Naive thymus-derived CD4-positive, alpha-beta T cell (primary cell): ENCODE measurements at places on chromosomes 3 and 15.

- no peak for DNase-seq
Measured at GRCh38 chr15:45285413-45285812, 33.4 kb downstream of the SLC28A2 start.

GRCh38 chr3:41318520-41318919 is 119.2 kb downstream of the CTNNB1 start:
- no peak for DNase-seq

DNA sequence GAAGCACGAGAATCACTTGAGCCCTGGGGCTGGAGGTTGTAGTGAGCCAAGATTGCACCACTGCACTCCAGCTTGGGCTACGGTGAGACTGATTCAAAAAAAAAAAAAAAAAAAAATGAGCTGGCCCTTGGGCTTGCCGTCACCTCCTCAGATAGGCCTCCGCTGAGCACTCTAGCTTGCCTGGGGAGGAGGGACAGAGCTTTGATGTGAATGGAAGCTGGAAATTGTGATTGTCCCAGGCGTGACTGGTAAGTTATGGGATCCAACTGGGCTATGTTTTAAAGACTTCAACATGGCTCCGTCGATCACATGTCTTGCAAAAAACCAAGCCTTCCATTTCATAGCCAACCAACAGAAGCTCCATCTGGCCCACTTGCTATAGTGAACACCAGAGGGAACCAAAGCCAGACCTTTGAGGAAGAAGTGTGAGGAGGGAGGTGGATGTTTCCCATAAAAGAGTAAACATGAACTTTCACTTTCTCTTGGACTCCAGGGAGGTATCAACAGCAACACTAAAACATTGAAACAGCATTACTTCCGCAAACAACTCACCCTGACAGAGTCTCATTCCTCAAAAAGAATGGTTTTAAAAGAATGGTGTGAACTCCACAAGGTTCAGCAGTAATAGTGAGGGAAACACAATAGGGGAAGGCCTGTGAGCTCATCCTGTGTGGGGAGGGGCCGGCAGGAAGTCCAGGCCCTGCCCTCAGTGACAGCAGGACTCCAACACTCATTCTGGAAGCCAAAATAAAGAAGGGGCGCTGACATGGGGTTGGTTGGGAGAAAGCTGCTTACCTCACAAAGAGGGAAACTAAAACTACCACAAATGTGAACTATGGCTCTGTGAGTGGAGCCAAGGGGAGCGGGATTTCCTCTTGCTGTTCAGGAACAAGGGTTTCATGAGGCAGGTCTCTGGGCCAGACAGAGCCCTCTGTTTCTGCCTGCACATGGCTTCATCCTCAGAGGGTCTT is 59.2 kb upstream of the IL12A start:
- no peak for DNase-seq

- DNase-seq = no peak
Measured at GRCh38 chr15:65653341-65653740, 31.6 kb downstream of the SLC24A1 start.

DNA sequence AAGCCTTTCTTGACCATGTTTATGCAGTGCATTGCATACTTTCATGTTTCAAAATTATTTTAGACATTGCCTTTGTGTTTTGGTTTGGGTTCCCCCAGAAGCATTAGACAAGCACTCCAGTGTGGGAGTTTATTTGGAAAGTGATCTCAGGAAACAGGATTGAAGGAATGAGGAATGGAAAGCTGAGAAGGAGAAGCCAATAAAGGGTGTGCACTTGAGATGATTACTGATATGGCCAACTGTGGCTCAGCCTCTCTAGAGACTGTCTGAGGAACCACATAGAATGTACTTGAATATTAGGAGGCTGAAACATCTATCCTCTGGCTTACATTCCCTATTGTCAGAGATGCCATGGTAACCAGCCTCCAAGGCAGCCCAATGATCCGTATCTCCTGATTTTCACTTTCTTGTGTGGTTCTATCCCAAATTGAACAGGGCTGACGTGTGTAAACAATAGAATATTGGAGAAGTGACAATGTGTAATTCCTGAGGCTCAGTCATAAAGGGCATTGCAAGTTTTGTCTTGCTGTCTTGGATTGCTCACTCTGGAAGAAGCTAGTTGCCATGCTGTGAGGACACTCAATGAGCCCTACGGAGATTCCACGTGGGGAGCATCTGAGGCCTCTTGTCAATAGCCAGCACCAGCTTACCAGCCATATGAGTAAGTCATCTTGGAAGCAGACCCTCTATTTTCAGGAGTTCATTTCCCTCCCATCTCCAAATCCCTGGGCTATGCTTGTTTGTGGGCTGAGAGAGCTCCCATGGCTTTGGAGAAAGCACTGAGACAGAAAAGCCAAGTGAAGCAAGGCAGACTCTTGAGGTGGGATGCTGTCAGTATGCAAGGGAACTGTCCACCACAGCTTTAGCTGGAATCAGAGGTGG is 84.7 kb downstream of the SCN11A start:
- DNase-seq = no peak

DNA sequence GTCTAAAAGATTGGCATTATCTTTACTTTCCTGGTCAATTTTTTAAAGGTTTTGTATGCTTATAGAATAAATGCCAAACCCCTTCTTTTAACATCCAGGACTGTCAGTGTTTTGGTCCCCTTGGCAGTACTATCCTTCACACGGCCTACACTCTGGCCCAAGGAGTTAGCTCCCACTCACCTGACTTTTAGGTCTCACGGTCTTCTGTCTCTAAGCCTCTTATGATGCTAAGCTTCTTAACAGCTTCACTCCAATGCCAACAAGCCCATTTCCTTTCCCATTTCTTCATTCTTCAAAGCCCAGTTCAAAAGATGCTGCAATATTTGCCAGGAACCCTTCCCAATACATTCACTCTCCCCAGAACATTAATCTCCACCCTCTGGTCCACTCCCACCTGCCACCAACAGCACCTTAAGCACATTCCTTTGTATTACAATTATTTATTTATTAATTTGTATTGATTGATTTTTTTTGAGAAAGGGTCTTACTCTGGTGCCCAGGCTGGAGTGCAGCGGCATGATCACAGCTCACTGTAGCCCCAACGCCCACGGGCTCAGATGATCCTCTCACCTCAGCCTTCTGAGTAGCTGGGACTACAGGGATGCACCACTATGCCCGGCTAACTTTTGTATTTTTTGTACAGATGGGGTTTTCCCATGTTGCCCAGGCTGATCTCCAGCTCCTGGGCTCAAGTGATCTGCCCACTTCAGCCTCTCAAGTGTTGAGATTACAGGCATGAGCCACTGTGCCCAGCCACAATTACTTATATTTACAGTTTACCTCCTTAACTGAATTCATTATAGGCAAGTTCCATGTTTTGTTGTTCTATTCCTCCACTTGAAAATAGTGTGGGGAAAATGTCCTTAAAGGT is 27.8 kb downstream of the IFT80 start:
- no peak for DNase-seq

DNA sequence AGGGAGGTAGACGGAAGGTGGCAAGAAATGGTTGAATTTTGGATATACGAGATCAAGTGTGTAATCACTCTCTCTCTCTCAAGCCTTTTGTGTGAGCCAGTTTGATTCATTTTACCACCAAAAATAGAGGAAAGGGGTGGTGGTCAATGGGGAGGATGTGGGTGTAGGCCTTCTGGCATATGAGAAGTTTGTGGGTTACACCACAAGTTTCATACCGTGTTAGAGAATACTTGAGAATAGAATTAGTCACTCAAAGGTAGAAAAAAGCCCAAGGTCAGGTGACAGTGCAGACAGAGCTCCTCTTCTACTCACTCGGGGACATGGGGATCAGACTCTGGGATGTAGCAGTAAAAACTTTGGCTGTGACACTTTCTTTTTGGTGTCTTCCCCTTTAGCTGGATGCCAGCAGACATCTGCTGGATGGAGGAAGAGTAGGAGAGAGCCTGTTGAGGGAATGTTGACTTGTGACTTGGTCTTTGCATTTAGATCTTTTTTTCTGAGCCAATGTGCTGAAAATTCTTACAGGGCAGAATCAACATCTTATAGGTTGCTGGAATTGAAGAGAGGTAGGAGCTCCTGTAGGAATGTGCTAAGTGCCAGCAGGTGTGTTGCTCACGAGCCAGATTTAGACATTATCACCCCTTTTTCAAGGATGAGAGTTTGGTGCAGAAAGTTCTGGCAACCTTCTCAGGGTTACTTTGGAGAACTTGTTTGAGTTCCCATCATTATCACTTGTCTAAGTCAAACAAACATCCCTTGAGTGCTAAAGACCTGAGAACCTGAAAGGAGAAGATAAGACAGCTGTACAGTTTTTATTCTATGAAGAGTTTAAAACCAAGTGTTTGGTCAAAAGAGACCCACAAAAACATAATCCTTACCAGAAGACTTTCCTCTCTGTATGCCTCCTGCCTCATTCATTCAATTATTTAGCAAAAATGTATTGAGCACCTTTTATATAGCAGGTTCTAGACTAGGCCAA is 43.9 kb upstream of the RYK start:
- peak; percentile 69 for DNase-seq

- no peak for DNase-seq
Measured at GRCh38 chr3:105593315-105593714, 226.6 kb downstream of the ALCAM start.

DNA sequence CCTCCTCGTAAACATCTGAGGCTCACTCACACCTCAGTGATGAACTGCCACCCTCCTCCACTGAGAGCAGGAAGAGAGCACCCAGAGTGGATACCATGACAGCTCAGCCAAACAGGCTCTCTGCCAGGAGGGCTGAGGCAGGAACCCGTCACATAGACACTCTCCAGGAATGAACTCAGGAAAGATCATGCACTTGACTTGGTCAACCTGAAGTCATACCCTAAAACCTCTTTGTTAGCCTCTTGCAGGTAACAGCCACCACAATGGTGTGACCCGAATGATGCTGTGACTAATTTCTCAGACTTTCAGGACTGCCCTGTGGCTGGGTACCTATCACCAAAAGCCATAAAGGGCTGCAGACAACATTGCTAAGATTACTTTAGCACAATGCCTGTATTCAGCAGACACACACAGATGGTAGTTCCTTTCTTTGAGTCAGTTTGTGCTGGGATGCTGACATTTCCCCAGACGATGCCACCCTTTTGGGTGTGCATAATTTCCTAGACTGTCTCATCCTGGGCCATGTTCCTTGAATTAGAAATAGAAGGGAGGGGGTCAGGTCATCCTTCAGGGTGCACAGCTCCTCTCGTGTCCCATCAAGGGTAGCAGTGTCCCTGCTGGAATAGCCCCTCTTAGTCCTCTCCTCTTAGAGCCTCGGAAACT is 30.3 kb downstream of the CX3CR1 start:
- no peak for DNase-seq

GRCh38 chr15:42595626-42596240 is 20.3 kb downstream of the STARD9 start:
- DNase-seq = no peak

DNA sequence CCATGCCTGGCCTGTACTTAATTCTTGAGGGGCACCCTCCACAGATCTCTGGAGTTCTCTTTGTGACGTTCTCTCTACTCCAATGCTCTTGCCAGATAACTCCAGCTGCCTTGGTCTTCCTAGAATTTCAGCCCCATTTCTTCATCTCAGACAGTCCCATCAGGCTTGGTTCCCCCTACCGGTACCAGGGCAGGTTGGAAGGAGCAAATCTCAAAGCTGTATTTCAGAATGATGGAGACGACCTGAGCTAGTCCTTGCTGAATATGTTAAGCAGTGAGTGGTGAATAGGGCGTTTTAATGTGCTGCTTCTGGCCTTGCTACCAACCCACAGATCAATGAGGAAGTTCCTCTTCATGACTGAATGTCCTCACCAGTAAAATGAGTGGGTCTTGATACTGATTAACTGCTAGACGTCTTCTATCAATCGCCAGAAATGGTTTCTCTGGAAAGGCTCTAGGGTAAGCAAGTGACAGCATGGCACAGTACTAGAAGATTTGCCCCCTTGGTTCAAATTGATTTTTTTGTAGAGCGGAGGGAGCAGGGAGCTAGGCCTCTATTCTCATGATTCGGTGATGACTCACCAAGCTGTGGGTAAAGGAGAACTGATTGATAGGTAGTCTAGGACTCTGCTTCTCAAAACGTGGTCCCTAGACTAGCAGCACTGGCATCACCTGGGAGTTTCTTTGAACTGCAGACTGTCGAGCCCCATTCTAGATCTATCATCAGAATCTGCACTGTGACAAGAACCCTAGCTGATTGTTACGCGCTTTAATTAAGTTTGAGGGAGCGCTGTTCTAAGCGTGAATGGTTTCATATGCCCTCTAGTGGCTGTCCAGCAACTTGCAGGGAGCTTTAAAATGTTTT is 67.8 kb downstream of the UBP1 start:
- DNase-seq = peak; percentile 14

GRCh38 chr3:5822843-5823242 is 635.3 kb downstream of the EDEM1 start:
- DNase-seq = no peak

- no peak for DNase-seq
Measured at GRCh38 chr3:12184541-12184940, 25.8 kb upstream of the TIMP4 start.

GRCh38 chr15:54839379-54839778 is 357.4 kb downstream of the RSL24D1 start:
- no peak for DNase-seq

GRCh38 chr15:75349851-75350588 is 3.2 kb downstream of the NEIL1 start:
- peak; percentile 86 for DNase-seq

DNA sequence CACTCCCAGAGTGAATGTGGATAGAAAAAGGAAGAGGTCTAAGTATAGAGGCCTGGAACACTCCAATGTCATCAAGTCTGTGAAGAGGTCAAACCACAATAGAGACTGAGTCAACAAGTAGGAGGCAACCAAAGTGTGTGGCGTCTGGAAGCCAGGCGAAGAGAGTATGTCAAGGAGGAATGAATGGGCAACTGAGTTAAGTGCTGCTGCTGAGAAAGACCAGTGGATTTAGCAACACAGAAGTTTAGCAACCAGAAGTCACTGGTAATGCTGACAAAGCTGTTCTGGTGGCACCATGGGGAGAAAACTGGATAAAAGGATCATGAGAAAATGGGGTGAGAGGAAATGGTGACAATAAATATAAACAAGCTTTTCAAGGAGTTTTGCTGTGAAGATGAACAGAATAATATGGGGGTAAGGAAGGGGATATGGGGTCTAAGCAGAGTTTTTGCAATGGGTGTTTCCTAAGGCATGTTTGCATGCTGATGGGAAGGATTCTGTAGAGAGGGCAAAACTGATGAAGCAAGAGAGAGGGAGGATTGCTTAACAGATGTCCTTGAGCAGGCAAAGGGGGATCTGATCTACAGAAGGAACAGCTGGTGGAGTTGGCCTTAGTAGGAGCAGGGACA is 38.4 kb downstream of the PCOLCE2 start:
- DNase-seq = no peak

DNA sequence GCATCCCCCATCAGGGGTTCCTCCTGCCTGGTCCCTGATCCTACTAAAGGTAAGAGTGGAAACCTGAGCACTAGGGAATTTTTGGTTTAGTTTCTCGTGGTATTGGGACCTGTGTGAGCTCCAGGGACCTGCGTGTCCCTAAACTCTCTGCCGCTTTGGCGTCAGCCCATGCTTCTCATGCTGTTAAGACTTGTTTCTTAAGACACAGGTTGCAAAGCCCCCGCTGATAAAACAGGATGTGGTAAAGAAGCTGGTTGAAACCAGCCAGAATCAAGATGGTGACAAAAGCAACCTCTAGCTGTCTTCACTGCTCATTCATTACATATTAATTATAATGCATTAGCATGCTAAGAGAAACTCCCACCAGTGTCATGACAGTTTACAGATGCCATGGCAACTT is 64.6 kb downstream of the LYZL4 start:
- DNase-seq = no peak

- no peak for DNase-seq
Measured at GRCh38 chr3:9797196-9797945, 4.5 kb downstream of the ARPC4 start.
